T-helper 17 cell (primary cell): ENCODE measurements at places on chromosomes 7 and 10.
A peak's percentile ranks its signal among the peaks of the same experiment; 100 is the strongest.

DNA sequence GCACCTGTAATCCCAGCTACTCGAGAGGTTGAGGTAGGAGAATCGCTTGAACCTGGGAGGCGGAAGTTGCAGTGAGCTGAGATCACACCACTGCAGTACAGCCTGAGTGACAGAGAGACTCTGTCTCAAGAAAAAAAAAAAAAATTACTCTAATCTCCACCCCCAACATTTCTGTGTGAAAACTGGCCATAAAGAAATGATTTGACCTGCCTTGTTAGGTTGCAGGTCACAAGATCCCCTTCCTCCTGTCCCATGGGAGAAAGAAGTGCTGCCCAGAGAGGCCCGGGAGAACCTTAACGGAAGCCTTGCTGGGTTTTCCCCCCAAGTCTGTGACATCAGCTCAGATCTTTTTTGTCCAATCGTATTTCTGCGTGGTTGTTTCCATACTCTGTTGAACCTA, 8.7 kb upstream of the CALHM1 start:
- peaks cover 35% of the 10 kb centered on the region for H3K4me1 ChIP-seq
- H3K36me3 ChIP-seq: no peaks in the 10 kb centered on the region
- H3K27me3 ChIP-seq: no peaks in the 10 kb centered on the region
- H3K27ac ChIP-seq: no peak overlapping the region
- no peak overlapping the region for H3K4me3 ChIP-seq

DNA sequence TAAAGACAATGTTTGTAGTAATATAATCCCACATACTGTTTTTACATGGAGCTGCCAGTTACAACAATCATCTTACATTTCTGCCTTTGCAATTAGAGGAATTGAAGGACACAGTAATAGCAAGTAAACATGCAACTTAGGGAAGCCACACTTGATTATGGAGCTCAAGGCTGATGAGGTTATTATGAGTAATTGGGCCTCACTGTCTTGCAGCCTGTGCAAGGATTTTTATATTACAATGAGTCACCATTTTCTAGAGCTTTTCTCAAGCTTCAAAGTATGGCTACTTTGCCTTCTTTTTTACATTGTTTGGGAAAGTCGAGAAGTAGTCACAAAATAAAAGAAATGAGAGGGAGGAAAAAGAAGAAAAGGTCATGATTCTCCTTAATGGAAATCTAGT, 226.4 kb downstream of the KIAA1217 start:
- no peaks in the 10 kb centered on the region for H3K4me1 ChIP-seq
- H3K27ac ChIP-seq: no peak overlapping the region
- no peak for DNase-seq

DNA sequence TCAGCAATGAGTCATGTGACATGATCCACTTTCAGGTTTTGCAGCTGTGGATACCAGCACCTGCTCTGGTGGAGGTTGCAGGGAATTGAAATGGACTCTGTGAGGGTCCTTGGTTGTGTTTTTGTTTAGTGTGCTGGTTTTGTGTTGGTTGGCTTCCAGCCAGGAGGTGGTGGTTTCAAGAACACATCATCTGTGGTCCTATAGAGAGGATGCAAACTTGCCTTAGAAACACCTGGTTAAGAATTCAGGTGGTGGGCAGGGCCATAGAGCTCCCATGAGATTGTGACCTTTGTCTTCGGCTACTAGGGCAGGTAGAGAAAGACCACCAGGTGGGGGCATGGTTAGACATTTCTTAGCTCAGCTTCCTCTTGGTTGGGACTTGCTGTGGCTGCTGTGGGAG, 59.2 kb upstream of the CYP2C9 start:
- no peak overlapping the region for H3K4me3 ChIP-seq
- H3K4me1 ChIP-seq: no peaks in the 10 kb centered on the region
- H3K27ac ChIP-seq: no peak overlapping the region
- DNase-seq: no peak

DNA sequence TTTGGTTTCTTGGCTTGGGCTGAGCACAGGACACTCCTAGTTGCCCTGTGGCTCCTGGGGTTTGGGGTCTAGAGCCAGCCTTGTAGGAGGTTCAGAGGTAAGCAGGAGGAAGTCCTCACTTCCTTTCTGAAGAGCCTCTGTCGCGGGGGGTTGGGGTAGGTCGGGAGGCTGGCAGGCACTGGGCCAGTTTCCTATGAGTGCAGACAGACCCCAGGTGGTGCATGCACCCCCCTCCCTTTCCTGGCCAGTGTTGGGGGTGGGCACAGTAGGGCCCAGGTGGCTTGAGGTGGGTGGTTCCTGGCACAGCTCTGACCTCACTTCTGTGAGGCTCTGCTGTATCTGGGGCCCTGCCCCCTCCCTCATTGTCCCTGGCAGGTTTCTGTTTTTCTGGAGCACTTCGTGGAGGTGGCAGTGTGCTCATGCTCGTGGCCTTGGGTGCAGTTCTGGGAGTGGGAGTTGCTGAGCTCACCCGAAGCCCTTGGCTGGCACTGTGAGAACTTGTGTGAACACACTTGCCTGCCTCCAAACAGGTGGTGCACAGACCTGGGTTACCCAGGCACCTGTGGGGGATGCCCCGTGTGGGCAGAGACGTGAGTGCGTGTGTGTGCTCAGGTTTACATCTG, 1.8 kb downstream of the PALD1 start:
- peaks cover 3% of the 10 kb centered on the region for H3K36me3 ChIP-seq
- peak overlapping the region; percentile 73 for H3K4me3 ChIP-seq
- H3K27ac ChIP-seq: peak overlapping the region; percentile 79
- peaks cover 32% of the 10 kb centered on the region for H3K4me1 ChIP-seq

GRCh38 chr7:152054367-152055230, 29.1 kb downstream of the GALNT11 start:
- H3K36me3 ChIP-seq: peaks cover 2% of the 10 kb centered on the region
- H3K4me3 ChIP-seq: no peak overlapping the region
- DNase-seq: no peak

GRCh38 chr7:36023033-36023560, 130.0 kb upstream of the EEPD1 start:
- no peak overlapping the region for H3K27ac ChIP-seq
- no peak overlapping the region for H3K4me3 ChIP-seq
- H3K27me3 ChIP-seq: peaks cover 25% of the 10 kb centered on the region
- DNase-seq: no peak

DNA sequence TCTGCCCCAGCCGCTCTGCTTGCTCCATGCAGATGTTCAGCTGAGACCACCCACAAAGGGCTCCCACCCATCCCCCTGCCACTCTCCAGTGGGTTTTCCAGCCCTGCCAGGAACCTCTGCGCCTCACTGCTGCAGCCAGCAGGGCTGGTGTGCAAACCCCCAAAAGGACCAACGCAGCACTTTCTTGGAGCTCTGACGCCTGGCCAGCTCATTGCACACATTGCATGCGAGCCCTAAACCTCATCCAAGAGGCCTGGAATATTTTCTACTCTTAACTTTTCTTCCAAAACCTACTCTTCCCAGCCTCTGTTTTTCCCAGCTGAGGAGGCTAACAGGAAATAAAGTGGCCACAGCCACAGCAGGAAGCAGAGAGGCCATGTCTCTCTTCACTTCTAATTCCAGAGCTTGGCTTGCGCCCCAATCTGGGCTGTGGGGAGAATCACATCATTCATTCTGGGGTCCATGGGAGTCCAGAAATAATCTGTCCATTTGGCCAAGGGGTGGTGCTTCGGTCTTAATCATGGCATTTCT, 4.6 kb upstream of the FAM170B start:
- H3K27me3 ChIP-seq: peaks cover 15% of the 10 kb centered on the region
- no peak for DNase-seq
- peaks cover 7% of the 10 kb centered on the region for H3K4me1 ChIP-seq
- H3K27ac ChIP-seq: no peak overlapping the region
- no peak overlapping the region for H3K4me3 ChIP-seq
- peaks cover 2% of the 10 kb centered on the region for H3K36me3 ChIP-seq

DNA sequence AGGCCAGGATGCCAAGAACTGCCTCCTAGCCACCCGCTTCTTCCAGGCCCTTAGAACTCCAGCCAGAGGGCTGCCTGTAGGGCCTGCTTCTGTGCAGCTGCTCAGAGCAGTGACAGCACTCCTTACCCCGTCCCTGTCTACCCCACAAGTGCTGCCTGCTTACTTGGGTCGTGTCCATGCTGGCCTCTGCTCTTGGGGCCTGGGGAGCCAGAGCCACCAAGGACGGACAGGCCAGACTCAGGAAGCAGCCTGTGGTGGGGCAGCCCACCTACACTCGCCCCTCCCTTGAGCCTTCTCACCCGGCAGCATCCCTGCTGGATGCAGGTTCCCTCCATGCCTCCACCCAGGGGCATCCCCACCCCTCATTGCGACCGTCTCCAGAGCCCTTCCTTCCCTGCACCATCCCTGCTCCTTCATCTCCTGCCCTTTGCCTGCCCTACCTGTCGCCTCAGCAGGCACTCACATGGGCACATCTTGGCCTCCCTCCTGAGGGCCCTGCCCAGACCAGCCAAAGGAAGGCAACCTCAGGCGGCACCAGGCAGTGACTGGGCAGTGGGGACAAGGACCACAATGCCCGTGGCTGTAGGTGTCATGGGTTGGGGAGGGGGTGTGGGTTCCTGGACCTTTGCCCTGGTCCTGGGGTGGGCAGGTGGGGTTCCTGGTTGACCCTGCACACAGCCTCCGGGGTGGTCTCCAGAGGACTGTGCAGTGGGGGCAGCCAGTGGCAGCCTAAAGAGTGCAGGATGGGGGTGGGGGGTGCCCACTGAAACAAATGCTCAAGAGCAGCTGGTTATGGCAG, 78.0 kb upstream of the TNS3 start:
- H3K4me3 ChIP-seq: no peak overlapping the region
- no peak for DNase-seq
- H3K36me3 ChIP-seq: no peaks in the 10 kb centered on the region
- no peaks in the 10 kb centered on the region for H3K4me1 ChIP-seq

DNA sequence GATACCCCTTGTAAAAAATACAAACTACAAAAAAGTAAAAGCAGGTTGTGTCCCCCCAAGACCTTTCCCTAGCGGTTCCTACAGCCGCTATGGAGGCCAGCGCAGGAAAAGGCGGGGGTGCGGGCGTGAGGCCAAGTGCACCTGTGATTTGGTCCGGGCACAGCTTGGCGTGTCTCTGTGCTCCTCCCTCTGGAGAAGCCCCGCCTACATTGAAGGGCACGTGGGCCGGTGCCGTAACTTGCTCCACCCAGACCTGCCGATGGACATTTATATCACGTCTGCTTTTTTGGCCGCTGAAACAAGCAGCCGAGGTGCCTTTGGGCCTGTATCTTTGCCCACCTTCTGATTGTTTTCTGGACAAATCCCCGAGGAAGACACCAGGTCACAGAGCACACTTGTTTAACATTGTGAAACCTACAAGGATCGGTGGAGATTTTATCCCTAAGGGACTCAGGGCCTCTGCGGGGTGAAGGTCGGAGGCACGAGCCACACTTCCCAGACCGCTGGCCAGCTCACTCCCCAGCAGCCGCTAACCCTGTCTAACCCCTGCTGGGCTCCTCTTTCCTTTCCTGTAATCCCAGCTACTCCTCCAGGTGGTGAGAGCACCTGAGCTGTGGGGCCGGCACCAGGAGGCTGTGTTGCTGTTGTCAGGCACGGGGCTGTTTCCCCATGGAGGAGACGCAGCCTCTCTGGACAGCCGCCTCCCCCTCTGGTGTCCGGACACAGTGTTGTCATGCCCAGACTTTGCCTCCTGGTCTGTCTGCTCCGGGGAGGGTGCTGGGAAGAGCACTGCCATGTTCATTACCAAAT, 18.8 kb upstream of the INPP5A start:
- H3K4me3 ChIP-seq: no peak overlapping the region
- peaks cover 28% of the 10 kb centered on the region for H3K27me3 ChIP-seq
- H3K27ac ChIP-seq: no peak overlapping the region
- DNase-seq: peak; percentile 0

DNA sequence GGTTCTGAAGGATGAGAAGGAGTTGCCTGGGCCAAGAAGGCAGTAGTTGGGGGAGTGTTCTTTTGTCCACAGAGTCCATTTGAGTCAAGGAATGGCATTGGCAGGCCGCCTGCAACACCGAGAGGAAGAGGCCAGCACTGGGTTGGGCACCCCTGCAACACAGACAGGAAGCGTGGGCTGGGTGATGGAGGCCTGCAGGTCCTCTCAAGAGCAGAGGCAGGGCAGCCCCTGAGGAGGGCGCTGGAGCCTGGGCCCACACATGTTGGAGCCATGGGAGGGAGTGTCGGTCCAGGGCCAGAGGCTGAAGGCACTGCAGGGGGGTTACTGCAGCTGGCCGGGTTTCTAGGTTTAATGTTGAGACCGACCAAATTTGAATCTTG, 137.3 kb downstream of the PTPN20 start:
- no peak overlapping the region for H3K27ac ChIP-seq
- H3K27me3 ChIP-seq: peaks cover 4% of the 10 kb centered on the region
- DNase-seq: no peak
- H3K4me3 ChIP-seq: no peak overlapping the region
- H3K36me3 ChIP-seq: no peaks in the 10 kb centered on the region
- H3K4me1 ChIP-seq: peaks cover 21% of the 10 kb centered on the region

GRCh38 chr10:70292004-70292403, 8.2 kb upstream of the NPFFR1 start:
- H3K27ac ChIP-seq: no peak overlapping the region
- H3K36me3 ChIP-seq: peaks cover 2% of the 10 kb centered on the region
- peaks cover 19% of the 10 kb centered on the region for H3K27me3 ChIP-seq
- no peak for DNase-seq

- H3K36me3 ChIP-seq: peaks cover 2% of the 10 kb centered on the region
- H3K4me1 ChIP-seq: peaks cover 3% of the 10 kb centered on the region
- no peak overlapping the region for H3K27ac ChIP-seq
- DNase-seq: no peak
Observed at GRCh38 chr10:3389130-3389529, 216.5 kb upstream of the PITRM1 start.

DNA sequence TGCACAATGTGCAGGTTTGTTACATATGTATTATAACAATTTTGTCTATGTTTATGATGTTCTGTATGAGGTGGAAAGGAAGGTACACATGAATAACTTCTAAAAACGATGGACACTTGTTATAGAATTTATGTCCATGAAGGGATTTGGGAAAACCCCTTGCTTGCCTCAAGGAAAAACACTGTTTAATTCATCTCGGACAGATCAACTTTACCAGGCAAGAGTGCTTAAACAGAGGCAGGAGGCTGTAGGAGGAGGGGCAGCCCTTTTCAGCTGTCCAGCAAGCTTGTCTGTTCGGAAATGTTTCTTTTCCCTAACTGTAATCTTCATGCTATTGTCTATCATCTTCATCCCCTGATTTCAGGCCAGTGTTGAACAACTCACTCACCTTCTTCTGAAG, 200.9 kb downstream of the CDC14C start:
- no peak overlapping the region for H3K4me3 ChIP-seq
- H3K27me3 ChIP-seq: no peaks in the 10 kb centered on the region
- no peaks in the 10 kb centered on the region for H3K36me3 ChIP-seq
- DNase-seq: no peak
- no peak overlapping the region for H3K27ac ChIP-seq

GRCh38 chr10:70066190-70066589, 13.5 kb downstream of the MACROH2A2 start:
- no peak overlapping the region for H3K27ac ChIP-seq
- H3K36me3 ChIP-seq: no peaks in the 10 kb centered on the region
- peaks cover 15% of the 10 kb centered on the region for H3K27me3 ChIP-seq
- H3K4me1 ChIP-seq: peaks cover 10% of the 10 kb centered on the region
- H3K4me3 ChIP-seq: no peak overlapping the region

DNA sequence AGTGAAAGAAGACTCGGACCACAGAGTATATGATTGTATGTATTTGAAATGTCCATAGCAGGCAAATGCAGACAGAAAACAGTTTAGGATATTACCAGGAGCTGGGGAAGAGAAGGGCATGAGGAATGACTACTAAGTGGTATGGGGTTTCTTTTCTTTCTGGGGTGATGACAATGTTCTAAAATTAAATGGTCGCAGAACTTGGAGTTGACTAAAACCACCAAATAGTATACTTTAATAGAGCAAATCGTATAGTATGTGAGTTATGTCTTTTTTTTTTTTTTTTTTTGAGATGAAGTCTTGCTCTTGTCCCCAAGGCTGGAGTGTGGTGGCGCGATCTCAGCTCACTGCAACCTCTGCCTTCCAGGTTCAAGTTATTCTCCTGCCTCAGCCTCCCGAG, 34.6 kb downstream of the XRCC2 start:
- H3K36me3 ChIP-seq: no peaks in the 10 kb centered on the region
- no peaks in the 10 kb centered on the region for H3K4me1 ChIP-seq
- H3K27ac ChIP-seq: no peak overlapping the region
- DNase-seq: no peak
- H3K4me3 ChIP-seq: no peak overlapping the region
